ENCODE measurements at places on chromosomes 6 and 20. TPM values are rescaled to one million over a fixed set of nuclear protein-coding genes. Genes with fewer than 3 reads are reported as not detected.

GRCh38 chr6:125251516-125252220, 50.1 kb downstream of the HDDC2 start:
- DNase-seq, result no peak

The HSPA12B gene
- total RNA-seq, result 21.2 TPM

GRCh38 chr20:1793821-1794220, 101.4 kb upstream of the SIRPA start:
- no peak for DNase-seq

- no peak for DNase-seq
These were observed 131.7 kb upstream of the SUPT3H start for GRCh38 chr6:45509426-45509825.

The GPR31 gene
- total RNA-seq, result not detected

- no peak for DNase-seq
These were observed 41.5 kb downstream of the PLCB4 start for GRCh38 chr20:9110365-9110764.

GRCh38 chr6:49333345-49334125, 129.5 kb downstream of the MMUT start:
- no peak for DNase-seq

The FANCE gene
- 6.1 TPM for total RNA-seq

- no peak for DNase-seq
These were observed 953.9 kb downstream of the KIF16B start for GRCh38 chr20:15619341-15619740.

The SUMO4 gene
- 8.4 TPM for total RNA-seq

GRCh38 chr6:15361197-15361596, 115.3 kb downstream of the JARID2 start:
- no peak for DNase-seq

The TFAP2A gene
- total RNA-seq, result 2.1 TPM

- no peak for DNase-seq
These were observed 1021.6 kb upstream of the FLRT3 start for GRCh38 chr20:15359056-15359455.

- DNase-seq, result no peak
These were observed 1.3 kb upstream of the VIP start for GRCh38 chr6:152749336-152749735.

- no peak for DNase-seq
These were observed 48.9 kb downstream of the ZFAND3 start for GRCh38 chr6:37868447-37868825.

The SNAP25 gene
- 1.8 TPM for total RNA-seq

- no peak for DNase-seq
These were observed 26.8 kb upstream of the HSF2 start for GRCh38 chr6:122372647-122373046.

GRCh38 chr6:35755278-35755924, 18.6 kb downstream of the ARMC12 start:
- no peak for DNase-seq

The LTV1 gene
- 19.9 TPM for total RNA-seq

GRCh38 chr6:9507136-9507895, 907.6 kb downstream of the TFAP2A start:
- no peak for DNase-seq

The HMGCLL1 gene
- total RNA-seq, result 0.98 TPM

DNA sequence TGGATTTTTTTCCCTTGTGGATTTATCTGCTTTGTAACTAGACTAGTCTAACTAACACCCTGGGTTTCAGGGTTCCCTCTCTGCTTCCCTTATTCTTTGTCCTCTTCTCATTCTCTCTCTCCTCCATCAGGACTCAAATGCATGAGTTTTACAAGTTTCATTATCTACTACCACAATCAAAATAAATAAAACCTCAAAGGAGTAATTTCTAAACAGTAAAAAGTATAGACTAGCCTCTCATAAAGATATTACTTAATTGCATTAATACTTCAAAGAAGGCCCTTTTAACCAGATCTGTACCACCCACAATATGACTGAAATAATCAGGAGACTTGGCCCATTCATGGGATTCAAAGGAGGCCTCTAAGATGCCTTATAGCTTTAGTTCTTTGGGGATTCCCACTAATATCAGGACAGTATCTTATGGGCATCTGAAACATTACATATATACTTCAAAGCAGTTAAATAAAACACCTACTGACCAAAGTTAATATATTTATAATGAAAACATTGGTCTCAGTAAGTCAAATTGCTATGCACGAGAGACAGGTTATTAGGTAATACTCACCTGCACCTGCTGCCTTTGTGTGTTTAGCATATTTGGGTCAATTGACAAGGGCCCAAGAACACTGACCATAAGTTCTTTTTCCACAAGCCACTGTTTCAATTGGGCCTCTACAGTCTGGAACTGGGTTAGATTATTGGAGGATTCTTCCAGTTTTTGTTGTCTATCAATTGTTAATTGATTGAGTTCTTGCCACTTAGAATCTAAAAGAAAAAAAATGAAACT, 85.7 kb downstream of the DST start:
- no peak for DNase-seq

- no peak for DNase-seq
These were observed 289.1 kb upstream of the MANEA start for GRCh38 chr6:95288251-95288650.

GRCh38 chr6:69555088-69555638, 241.6 kb downstream of the LMBRD1 start:
- DNase-seq, result no peak

- DNase-seq, result no peak
These were observed 30.3 kb upstream of the ADGRG6 start for GRCh38 chr6:142271476-142271875.

DNA sequence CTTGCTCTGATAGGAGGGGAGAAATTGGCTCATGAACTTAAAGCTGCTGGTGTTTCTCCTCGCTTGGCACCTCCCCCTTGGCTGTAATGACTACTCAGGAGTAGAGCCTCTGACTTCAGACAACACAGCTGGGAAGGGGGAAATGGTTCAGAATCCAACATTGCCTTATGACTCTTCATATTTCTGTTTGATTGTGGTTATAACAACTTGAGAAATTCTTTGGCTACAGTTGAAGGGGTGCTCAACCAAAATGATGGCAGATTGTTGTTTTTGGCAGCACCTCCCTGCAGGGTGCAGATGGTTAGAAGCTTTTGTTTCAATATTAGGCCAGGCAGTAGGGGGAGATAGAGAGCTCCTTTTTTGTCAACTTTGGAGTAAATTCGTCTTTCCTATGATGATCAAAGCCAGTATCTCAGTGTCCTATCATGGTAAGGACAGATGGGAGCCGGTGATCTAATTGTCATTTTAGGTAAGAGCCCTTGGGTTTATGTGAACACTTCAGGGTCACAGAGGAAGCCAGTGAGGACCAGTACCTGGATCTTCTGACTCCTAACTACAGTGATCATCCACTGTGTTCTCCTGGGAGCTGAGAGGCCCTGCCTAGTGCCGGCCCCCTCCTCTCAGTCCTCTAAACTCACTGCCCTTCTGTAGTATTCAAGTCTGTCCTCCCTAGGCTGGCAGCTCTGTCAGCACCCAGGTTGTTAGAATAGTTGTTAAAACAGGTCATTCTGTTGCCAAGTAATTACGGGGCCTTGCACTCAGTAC, 39.9 kb downstream of the RPRD1B start:
- peak; percentile 71 for DNase-seq

The GCNT2 gene
- total RNA-seq, result 40.0 TPM

The POU3F2 gene
- total RNA-seq, result not detected

- no peak for DNase-seq
These were observed 66.2 kb downstream of the RREB1 start for GRCh38 chr6:7173843-7174503.

The ME1 gene
- total RNA-seq, result 12.0 TPM

The HUS1B gene
- total RNA-seq, result 14.7 TPM

GRCh38 chr6:11043961-11044711, at the start of gene ELOVL2:
ELOVL2 (minus strand) TSS chr6:11044305; CDS start chr6:11044230, 75 bp downstream.
- DNase-seq, result peak; percentile 91

GRCh38 chr20:49518576-49518975, 36.1 kb upstream of the KCNB1 start:
- DNase-seq, result no peak
